H1 (cell line): ENCODE measurements at places on chromosomes 7 and 10. TPM values are rescaled to one million over a fixed set of nuclear protein-coding genes. Genes with fewer than 3 reads are reported as not detected.

AKR1C3 gene
- 4.5 and 4.6 TPM in 2 replicates for total RNA-seq

GRCh38 chr10:62038609-62039190, 137.2 kb downstream of the ARID5B start:
- no peaks in the 10 kb centered on the region for H3K4me1 ChIP-seq
- DNase-seq: peak; percentile 63
- no peaks in the 10 kb centered on the region for H3K36me3 ChIP-seq
- no peak overlapping the region for H3K27ac ChIP-seq
- no peaks in the 10 kb centered on the region for H3K27me3 ChIP-seq

KCNIP2 gene
- total RNA-seq: 4.7 and 6.0 TPM in 2 replicates

- no peaks in the 10 kb centered on the region for H3K27me3 ChIP-seq
- no peak overlapping the region for H3K27ac ChIP-seq
- H3K36me3 ChIP-seq: no peaks in the 10 kb centered on the region
- no peak overlapping the region for H3K4me3 ChIP-seq
- H3K4me1 ChIP-seq: no peaks in the 10 kb centered on the region
- DNase-seq: no peak
These were observed 164.6 kb downstream of the PTPRN2 start for GRCh38 chr7:158422887-158423560.

DNA sequence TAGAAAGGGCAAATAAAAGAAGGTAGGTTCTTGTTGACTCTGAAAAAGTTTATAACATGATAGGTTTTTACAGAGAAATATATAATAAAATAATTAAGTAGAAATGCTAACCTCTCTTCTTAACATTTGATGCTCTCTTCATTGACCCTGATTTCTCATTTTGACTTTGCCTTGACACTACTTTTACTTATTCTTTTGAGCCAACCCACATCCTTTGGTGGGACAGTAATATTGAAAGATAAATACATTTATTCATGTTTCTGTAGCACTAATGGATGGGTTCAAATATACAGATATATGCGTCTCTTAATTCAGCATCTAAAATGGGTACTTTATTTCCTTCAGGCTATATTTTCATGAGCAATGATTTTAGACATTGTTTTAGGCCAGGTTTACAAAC, 34.4 kb downstream of the DDC start:
- no peaks in the 10 kb centered on the region for H3K4me1 ChIP-seq
- no peaks in the 10 kb centered on the region for H3K27me3 ChIP-seq
- no peak overlapping the region for H3K27ac ChIP-seq
- H3K4me3 ChIP-seq: no peak overlapping the region
- DNase-seq: no peak
- H3K36me3 ChIP-seq: no peaks in the 10 kb centered on the region
